C1 segment of cervical spinal cord (tissue), 14 donors: ENCODE measurements at places on chromosomes 2 and 18.

DNA sequence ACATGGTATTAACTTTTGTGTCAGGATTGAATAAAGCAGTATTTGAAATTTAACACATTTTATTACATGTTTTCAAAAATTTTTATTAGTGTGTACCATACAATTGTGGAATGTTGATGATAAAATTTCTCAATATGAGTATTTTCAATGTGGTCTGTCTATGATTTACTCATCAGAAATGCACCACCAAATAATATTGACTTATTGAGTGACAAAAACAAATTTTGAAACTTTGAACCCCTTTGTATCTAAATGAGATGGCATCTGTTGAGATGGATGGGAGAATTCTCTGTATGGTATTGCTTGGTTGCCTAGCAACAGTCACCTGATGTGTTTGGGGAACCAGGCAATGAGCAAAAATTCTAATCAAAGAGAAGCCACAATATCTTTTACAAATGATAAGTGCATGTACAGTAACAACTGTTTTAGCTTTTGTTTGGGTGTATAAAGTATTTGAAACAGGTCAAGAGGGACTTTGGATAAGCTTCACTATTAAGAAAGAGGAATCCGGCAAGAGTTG lies 400.1 kb downstream of the CCDC85A start:
- DNase-seq, result no peak

DNA sequence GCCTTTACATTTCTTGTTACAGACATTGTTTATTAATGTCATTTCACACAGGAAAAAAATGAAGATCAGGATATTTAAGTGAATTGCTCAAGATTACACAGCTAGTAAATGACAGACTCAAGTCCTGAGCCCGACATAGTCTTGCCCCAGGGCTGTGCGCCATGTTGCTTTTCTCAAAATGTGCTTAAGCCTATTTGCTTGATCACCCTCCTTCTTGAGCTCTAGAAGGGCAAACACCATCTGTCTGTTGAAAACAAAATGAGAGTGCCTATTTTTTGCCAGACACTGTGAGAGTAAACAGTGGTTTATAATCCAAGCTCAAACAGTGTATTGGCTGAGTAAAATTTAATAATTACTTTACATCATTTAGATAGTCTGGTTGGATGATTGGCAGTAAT lies 34.8 kb upstream of the HNMT start:
- DNase-seq, result no peak

- no peak for DNase-seq
Measured at GRCh38 chr18:44507729-44508325, 172.9 kb upstream of the SETBP1 start.

- DNase-seq, result no peak
Measured at GRCh38 chr18:8361941-8362471, 247.2 kb upstream of the RAB12 start.

DNA sequence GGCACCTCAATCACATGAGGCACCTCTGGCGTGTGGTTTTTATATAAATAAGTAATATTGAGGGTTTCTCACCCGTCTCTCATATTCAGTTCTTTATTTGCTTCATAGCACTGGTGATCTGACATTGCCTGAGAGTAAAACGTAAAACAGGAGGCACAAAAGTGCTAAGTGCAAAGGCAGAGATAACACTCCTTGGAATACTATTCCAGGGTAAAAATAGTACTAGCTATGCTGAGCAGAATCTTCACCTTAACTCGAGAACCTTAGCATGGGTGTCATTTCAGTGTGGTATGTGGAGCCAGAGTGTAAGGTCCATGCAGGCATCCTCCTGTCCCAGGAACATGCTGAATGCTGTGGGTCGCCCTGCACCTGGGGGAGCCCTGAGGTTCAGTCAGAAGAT lies 26.9 kb downstream of the ZCCHC2 start:
- no peak for DNase-seq

DNA sequence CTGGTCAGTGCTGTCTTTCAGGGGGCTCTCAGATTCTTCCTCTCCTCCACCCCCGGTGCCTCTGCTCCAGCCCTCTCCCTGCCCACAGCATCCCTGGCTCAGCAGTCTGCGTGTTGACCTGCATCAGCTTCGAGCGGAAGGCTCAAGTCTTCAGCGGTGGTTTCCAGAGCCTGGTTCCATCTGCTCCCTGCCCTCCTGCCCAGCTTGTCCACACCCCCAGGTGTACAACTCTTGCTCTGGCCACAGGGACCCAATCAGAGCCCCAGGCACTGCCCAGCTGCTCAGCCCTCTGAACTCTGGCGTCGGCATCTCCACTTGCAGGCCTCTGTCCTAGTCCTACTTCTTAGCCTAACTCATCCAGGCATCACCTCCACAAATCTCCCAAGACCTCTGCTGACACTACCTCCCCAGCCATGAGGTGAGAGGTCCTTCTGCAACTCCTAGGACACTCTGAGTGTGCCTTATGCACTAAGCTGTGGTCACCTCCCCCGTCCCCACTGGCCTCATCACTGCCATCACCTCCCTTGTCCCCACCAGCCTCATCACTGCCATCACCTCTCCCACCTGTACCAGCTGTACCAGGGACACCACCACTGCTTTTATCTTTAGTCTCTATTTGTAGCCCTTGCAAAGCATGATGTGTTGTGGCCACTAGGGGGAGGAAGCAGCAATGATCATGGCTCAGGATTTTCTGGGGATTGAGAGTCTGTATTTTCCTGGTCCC lies 60.9 kb downstream of the EDAR start:
- DNase-seq, result no peak

GRCh38 chr18:53946594-53946993 lies 277.9 kb downstream of the MBD2 start:
- no peak for DNase-seq
